ENCODE measurements at places on chromosomes 12 and 14.

GRCh38 chr12:51362307-51362706 lies 15.8 kb upstream of the CELA1 start:
- DNase-seq = no peak

DNA sequence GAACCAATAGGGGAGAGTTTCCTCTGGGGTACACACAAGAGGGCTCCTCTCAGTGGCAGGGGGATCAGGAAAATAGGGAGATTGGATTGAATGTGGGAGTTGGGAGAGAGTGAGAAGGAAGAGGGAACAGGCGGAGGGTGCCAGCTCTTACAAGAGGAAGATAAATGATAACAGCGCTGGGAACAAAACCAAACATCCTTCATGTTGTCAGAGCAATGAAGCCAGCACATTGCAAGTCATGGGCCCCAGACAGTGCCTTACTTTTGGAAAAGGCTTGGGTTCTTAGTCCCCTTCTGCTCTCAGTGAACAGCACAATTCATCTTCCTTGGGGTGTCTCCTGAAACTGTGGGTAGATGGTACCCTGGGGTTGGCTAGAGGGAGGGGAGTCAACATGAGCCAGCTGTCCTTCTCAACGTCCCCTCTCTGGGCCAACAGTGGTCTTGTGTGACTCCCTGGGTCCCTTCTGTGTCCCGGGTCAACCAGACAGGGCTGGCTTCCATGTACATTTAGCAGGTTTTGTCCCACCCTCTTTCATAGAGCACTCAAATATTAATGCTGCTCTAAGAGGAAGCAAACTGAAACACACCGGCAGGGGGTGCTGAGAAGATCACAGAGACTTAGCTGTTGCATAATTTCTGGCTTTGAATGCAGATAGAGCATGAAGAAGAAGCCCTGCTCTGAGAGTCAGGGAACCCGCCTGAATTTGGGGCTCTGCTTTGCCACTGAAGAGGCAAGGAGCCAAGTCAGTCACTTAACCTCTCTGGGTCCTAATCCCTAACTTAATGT lies 138.5 kb downstream of the ESRRB start:
- peak; percentile 81 for DNase-seq

GRCh38 chr12:50542448-50542847 lies 37.7 kb downstream of the DIP2B start:
- DNase-seq = no peak

DNA sequence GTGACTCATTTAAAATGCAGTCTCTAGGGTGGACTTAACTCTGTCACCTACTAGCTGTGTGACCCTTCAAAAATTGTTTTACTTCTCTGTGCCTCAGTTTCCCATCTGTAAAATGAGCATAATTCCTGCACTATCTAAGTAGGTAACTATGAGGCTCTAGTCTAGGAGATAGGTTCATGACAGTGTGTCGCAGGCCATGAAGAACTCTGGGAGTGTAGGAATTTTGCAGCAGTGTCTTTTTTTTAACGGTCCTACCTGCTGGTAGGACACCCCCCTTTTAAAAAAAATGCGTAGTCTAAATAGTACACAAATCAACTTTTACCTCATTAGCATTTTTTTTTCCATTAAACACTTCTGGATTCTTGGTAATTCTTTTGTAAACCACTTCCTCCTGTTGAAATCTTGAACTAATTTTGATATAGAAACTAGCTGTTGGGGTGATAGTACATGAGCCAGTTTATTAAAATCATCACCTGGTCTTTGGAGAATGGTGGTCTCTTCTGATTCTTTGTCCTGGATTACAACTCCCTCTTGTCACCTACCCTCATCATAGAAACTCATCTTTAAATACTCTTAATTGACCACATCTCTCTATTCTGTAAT lies 86.0 kb upstream of the SLC38A2 start:
- peak; percentile 65 for DNase-seq

- DNase-seq = peak; percentile 89
Measured at GRCh38 chr12:119153477-119154434, 25.0 kb upstream of the HSPB8 start.

DNA sequence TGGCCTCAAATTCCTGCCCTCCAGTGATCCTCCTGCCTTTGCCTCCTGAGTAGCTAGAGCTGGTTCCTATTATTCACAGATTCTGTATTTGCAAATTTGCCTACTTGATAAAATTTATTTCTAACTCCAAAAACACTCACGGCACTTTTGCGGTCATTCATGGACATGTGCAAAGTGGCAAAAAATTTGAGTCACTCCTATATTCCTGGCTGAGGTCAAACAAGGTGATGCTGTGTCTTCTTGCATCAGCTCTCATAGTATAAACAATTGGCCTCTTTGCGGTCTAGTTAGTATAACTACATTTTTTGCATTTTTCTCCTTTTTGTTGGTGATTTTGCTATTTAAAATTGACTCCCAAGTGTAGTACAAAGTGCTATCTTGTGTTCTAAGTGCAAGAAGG lies 24.7 kb downstream of the ATF1 start:
- no peak for DNase-seq

DNA sequence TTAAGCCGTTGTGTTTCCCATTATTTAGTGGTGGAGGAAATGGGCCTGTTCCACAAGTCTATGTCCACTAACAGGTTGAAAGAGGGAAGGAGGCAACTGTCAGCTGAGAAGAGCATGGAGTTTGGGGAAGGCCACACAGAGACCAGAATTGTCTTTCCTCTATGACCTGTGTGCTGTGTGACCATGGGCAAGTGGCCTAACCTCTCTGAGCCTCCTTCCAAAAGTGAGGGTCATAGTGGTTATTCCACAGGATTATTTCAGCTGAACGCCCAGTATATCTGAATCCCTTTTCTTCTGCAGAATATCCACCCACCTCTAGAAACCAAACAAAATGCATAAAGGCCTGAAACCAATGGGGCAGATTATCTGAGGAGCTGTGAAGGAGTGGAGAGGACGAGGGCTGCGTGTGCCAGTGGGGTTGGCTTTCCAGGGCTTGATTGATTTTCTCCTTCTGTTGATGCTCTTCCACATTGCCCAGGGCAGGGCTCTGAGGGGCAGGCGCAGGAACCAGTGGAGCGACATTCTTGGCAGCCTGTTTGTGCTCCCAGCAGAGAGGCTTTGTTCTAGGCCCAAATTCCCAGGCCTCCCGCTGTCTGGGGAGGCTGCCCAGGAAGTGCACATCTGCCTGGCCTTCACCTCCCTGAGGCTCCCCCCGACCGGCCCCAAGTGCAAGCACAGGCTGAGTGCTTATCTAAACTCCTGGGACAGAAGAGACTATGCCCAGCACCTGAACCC lies 452.7 kb downstream of the BCL11B start:
- no peak for DNase-seq

GRCh38 chr12:45626965-45627364 lies 102.5 kb upstream of the ARID2 start:
- DNase-seq = peak; percentile 8

GRCh38 chr14:104638190-104638589 lies 33.6 kb upstream of the TMEM179 start:
- no peak for DNase-seq

- DNase-seq = no peak
Measured at GRCh38 chr14:95364481-95365209, 44.9 kb upstream of the CLMN start.

GRCh38 chr12:85575120-85576096 lies 260.8 kb downstream of the RASSF9 start:
- peak; percentile 89 for DNase-seq

DNA sequence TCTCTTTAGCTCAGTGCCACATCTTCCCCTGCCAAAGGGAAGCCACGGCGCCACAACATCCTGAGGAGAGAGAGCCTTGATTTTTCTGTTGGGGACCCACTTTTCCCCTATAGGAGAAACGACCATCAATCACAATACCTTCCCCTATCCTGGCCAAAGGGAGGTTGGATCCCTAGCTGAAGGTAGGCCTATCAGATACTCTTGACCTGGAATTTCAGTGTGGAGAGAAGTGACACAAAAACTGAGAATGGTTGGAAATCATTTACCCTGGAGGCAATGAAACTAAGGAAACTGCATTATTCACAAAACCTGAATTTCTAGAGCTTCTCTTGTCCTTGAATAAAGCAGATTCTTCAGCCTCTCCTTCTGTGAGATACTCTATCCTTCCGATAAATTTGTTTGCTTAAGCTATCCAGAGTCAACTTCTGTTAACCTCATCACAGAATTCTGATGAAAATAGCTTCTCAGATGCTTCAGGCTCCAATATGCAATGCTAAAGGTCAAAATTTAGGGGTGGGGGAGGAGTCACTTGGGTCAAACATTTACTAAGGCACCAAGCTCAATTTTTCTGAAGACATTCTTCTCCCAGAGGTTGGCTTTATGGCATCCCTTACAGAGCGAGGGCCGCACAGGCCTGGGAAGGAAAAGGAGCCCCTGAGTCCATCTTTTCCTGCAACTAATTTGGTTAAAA lies 27.0 kb upstream of the DUSP6 start:
- no peak for DNase-seq

- DNase-seq = peak; percentile 9
Measured at GRCh38 chr14:74085828-74086227, 1.1 kb downstream of the LIN52 start.

DNA sequence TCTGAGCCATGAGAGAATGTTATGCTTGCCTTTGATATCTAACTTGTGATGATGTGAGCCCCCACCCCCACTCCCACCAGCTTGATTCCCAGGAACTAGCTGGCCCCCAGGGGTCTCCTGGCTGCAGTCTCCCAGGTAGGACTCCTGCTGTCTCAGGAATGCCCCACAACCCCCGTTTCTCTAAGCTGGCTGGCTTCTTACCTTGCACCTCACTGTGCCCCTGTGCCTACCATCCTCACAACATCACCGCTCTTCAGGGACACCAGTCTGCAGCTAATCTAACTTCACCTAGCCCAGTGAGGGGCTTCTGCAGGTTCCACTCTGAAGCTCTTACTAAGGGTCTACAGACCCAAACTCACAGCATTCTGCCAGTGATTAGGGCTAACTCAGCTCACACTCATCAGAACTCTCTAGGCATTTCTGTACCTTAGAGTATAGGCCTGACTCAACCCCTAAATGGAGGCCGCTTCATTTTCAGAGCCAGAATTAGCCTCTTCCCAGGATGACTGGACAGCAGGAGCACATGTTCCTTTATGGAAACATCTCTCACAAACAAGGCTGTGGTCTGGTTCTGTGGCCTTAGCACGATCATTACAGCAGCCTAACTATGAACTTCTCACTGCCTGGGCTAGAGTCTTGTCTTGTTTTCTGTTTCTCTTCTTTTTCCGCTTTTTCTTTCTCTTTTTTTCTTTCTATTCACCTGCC lies 72.8 kb upstream of the IFNG-AS1 start:
- no peak for DNase-seq

GRCh38 chr14:91545204-91545603 lies 35.1 kb upstream of the PPP4R3A start:
- DNase-seq = no peak

- peak; percentile 90 for DNase-seq
Measured at GRCh38 chr12:123388177-123388950, 4.4 kb downstream of the KMT5A start.

Data from hematopoietic multipotent progenitor cell treated with erythropoietin and hydrocortisone succinate and interleukin-3 and kit ligand, for 4 days (in vitro differentiated cells).